ENCODE measurements at places on chromosomes 6 and 20.

GRCh38 chr20:41150664-41151063 is 13.3 kb downstream of the PLCG1 start:
- H3K27me3 ChIP-seq = no peaks in the 10 kb centered on the region
- no peak overlapping the region for H3K27ac ChIP-seq
- DNase-seq = no peak
- no peaks in the 10 kb centered on the region for H3K36me3 ChIP-seq
- H3K4me1 ChIP-seq = peaks cover 24% of the 10 kb centered on the region

DNA sequence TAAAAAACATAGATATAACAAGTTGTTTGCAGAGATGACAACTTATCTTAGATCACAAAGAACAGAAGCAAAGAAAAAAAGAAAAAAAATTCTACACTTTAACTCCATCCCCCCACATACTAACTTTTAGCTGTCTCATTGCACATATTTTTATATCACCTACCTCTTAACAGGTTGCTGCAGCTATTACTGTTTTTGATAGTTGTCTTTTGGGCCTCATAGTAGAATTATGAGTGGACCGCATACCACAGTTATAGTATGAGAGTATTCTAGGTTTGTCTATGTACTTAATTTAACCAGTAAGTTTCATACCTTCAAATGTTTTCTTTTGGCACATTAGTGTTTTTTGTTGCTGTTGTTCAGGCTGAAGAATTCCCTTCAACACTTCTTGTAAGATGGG is 12.3 kb downstream of the RSPH3 start:
- no peaks in the 10 kb centered on the region for H3K27me3 ChIP-seq
- DNase-seq = no peak
- no peaks in the 10 kb centered on the region for H3K4me1 ChIP-seq
- H3K36me3 ChIP-seq = peaks cover 12% of the 10 kb centered on the region

DNA sequence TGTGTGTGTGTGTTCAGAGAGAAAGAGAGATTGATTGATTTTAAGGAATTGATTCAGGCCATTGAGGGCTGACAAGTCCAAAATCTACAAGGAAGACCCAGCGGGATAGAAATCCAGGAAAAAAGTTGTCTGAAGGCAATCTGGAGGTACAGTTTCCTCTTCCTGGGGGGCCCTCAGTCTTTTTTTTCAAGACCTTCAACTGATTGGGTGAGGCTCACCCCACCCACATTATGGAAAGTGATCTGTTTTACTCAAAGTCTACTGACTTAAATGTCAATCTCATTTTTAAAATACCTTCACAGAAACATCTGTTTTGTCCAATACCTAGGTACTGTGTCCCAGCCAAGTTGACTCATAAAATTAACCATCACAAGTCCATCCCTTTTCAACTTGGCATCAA is 243.0 kb upstream of the PLN start:
- no peaks in the 10 kb centered on the region for H3K36me3 ChIP-seq
- DNase-seq = no peak
- H3K4me3 ChIP-seq = no peak overlapping the region
- no peaks in the 10 kb centered on the region for H3K4me1 ChIP-seq
- no peak overlapping the region for H3K27ac ChIP-seq

- no peaks in the 10 kb centered on the region for H3K36me3 ChIP-seq
- no peaks in the 10 kb centered on the region for H3K4me1 ChIP-seq
- H3K4me3 ChIP-seq = no peak overlapping the region
- peak; percentile 68 for DNase-seq
- no peak overlapping the region for H3K27ac ChIP-seq
- no peaks in the 10 kb centered on the region for H3K27me3 ChIP-seq
Observed at GRCh38 chr6:134584847-134585516, 267.1 kb upstream of the SGK1 start.

DNA sequence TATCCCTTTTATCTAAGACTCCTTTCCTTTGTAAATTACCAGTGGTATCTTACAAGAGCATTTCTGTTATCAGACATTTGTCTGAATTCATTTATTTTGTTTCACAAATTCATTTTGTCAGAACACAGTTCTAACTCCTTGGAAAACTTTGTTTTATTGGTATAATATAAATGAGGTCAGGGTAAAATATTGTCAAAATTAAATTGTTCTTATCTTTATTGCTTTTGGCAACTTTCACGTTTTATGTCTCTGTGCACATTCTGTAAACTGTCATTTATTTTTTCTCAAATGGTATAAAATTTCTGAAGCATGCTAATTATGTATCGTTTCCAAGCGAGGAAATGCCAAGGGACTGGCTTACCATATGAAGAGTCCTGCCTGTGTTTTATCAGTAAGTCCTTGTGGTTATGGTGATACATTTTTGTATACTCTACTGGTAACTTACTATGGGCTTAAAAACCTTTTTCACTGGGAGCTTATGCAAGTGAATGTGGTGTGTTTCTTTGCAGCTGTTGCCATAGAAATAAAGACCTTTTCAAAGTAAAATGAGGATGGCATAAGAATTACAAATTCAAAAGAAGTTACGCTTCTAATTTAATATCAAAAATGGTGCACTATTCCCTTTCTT is 214.2 kb downstream of the COL19A1 start:
- peak; percentile 18 for DNase-seq
- no peak overlapping the region for H3K27ac ChIP-seq
- H3K4me1 ChIP-seq = no peaks in the 10 kb centered on the region

DNA sequence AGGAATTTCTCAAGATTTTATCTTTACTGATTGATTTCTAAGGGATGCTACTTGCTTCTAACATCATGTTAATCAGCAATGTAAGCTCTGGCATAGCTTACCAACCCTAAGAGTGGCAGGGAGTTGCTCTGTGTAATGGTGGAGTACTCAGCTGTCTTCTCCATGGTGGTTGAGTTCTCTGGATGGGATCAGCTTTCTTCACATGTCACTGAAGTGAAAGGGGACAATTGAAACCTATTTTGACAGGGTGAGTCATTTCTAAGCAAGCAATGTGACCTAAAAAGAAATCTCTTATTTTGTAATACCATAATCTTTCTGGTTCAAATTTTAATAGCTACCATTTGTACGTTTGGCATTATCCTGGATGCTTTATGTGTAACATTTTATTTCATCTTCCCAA is 430.4 kb downstream of the GJA1 start:
- no peak for DNase-seq
- no peaks in the 10 kb centered on the region for H3K27me3 ChIP-seq
- H3K4me1 ChIP-seq = no peaks in the 10 kb centered on the region
- H3K27ac ChIP-seq = no peak overlapping the region
- H3K4me3 ChIP-seq = no peak overlapping the region
- H3K36me3 ChIP-seq = no peaks in the 10 kb centered on the region

- H3K4me1 ChIP-seq = no peaks in the 10 kb centered on the region
- no peak for DNase-seq
- H3K4me3 ChIP-seq = no peak overlapping the region
- H3K27me3 ChIP-seq = no peaks in the 10 kb centered on the region
- H3K27ac ChIP-seq = no peak overlapping the region
Observed at GRCh38 chr6:113809826-113810225, 47.3 kb upstream of the MARCKS start.

- H3K27me3 ChIP-seq = no peaks in the 10 kb centered on the region
- DNase-seq = no peak
- H3K4me1 ChIP-seq = no peaks in the 10 kb centered on the region
- no peak overlapping the region for H3K27ac ChIP-seq
- H3K36me3 ChIP-seq = no peaks in the 10 kb centered on the region
Observed at GRCh38 chr20:5767493-5768098, 17.4 kb downstream of the SHLD1 start.

GRCh38 chr6:134060491-134061106 is 8.2 kb upstream of the SLC2A12 start:
- no peak overlapping the region for H3K4me3 ChIP-seq
- peak; percentile 37 for DNase-seq
- H3K36me3 ChIP-seq = no peaks in the 10 kb centered on the region
- H3K27ac ChIP-seq = peak overlapping the region; percentile 66
- H3K4me1 ChIP-seq = peaks cover 11% of the 10 kb centered on the region

DNA sequence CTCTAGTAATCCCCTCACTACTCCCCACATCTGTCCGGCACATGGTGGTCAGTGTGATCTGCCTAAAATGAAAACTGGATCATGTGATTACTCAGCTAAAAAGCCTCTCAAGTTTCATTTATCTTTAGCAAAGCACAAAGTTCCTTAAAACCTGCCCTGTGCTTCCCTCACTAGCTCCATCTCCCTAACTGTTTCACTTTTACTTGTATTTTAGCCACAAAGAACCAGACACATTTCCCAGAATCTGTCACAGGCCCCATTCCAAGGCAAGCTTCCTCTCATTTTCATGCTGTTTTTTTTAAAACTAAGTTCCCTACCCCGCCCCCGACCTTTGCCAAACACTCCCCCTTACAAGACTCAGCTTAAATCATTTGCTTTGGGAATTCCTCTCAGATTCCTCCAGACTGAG is 8.9 kb upstream of the IGF2R start:
- H3K27ac ChIP-seq = no peak overlapping the region
- DNase-seq = no peak
- no peaks in the 10 kb centered on the region for H3K36me3 ChIP-seq
- H3K4me1 ChIP-seq = no peaks in the 10 kb centered on the region
- H3K27me3 ChIP-seq = peaks cover 3% of the 10 kb centered on the region
- no peak overlapping the region for H3K4me3 ChIP-seq

DNA sequence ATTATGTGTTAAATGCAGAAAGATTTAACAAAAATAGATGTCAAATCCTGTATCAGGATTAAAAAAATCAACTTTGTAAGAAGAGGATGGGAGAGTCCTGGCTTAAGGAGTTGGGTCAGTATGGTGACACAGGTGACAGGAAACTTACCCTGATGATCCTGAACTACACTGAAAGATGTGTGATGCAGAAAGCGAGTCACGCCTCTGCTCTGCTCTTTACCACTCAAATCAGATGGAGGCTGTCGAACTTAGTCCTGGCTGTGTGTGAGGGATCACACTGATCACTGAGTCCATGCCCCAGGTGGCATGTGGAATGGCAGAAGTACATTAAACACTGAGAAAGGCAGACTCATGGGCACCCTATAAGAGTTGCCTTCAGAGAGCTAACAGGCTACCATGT is 92.9 kb downstream of the GJA10 start:
- peaks cover 13% of the 10 kb centered on the region for H3K4me1 ChIP-seq
- DNase-seq = no peak

GRCh38 chr20:34952671-34953070 is 2.9 kb downstream of the GSS start:
- H3K27ac ChIP-seq = peak overlapping the region; percentile 75
- no peak for DNase-seq
- peaks cover 34% of the 10 kb centered on the region for H3K36me3 ChIP-seq
- H3K4me1 ChIP-seq = peaks cover 12% of the 10 kb centered on the region
- no peaks in the 10 kb centered on the region for H3K27me3 ChIP-seq

DNA sequence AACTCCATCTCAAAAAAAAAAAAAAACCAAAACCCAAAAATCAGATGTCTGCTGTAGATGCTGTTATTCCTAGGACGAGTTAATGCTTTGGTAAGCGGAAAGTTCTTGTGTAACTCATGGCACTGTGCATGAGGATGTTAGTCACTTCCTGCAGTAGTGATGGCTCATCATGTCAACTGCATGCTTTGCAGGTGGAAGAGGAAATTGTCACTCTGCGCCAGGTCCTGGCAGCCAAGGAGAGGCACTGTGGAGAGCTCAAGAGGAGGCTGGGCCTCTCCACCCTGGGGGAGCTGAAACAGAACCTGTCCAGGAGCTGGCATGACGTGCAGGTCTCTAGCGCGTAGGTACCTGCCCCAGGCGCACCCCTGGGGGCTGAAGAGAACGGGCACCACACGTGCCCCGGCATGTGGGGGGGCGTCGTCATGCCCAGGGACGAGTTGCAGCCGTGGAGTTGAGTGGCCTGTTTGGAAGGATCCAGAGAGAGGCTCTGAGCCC is 8.5 kb downstream of the TPD52L2 start:
- no peak overlapping the region for H3K4me3 ChIP-seq
- H3K27me3 ChIP-seq = no peaks in the 10 kb centered on the region
- no peak overlapping the region for H3K27ac ChIP-seq
- peak; percentile 88 for DNase-seq
- H3K4me1 ChIP-seq = peaks cover 10% of the 10 kb centered on the region

- no peak for DNase-seq
- no peak overlapping the region for H3K4me3 ChIP-seq
- H3K4me1 ChIP-seq = peaks cover 3% of the 10 kb centered on the region
- H3K36me3 ChIP-seq = no peaks in the 10 kb centered on the region
- H3K27ac ChIP-seq = no peak overlapping the region
Observed at GRCh38 chr20:57280221-57280620, 13.8 kb upstream of the BMP7 start.

- H3K36me3 ChIP-seq = no peaks in the 10 kb centered on the region
- DNase-seq = no peak
- no peaks in the 10 kb centered on the region for H3K27me3 ChIP-seq
- H3K27ac ChIP-seq = no peak overlapping the region
- H3K4me1 ChIP-seq = peaks cover 2% of the 10 kb centered on the region
Observed at GRCh38 chr6:82268301-82268846, 20.8 kb upstream of the IBTK start.

DNA sequence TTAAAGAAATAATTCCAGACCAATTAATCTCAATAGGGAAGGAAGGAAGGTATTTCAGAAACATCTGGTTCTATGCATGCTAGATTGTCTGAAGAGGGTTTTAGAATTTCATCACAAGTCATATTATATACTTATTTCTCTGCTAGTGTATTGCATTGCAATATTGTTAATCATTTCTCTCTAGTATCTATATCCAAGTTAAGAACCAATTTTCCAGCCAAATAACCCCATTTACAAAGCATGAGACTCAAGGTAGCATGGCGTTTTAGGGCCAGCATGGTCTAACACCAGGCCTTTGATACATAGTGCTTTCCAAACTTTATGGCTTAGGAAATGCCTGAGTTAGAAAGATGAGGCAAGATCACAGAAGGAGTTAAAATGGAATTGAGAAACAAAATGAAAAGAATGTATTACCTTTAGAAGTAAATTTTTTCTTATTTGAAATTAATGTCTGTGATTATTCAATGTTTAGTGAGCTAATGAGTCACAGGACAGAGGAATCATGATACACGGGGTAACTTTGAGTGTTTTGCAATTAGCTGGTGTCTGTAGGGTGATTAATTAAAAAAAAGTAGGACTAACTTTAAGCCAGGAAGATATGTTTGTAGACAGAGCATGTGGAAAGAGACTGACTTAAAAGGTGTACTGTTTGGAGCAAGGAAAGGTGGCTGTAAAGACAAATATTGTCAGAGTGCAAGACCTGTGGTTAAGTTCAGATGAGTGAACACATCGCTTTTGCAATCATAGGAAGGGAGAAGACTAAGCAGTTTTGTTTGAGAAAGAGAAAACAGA is 1006.2 kb upstream of the CITED2 start:
- no peaks in the 10 kb centered on the region for H3K27me3 ChIP-seq
- peak overlapping the region; percentile 41 for H3K27ac ChIP-seq
- no peak overlapping the region for H3K4me3 ChIP-seq
- DNase-seq = peak; percentile 46
- no peaks in the 10 kb centered on the region for H3K36me3 ChIP-seq

- no peak overlapping the region for H3K4me3 ChIP-seq
- H3K27ac ChIP-seq = no peak overlapping the region
- no peaks in the 10 kb centered on the region for H3K4me1 ChIP-seq
- H3K36me3 ChIP-seq = peaks cover 8% of the 10 kb centered on the region
Observed at GRCh38 chr6:75109022-75109421, 96.8 kb downstream of the COL12A1 start.

- H3K4me1 ChIP-seq = peaks cover 4% of the 10 kb centered on the region
- no peaks in the 10 kb centered on the region for H3K27me3 ChIP-seq
- H3K27ac ChIP-seq = peak overlapping the region; percentile 97
- H3K36me3 ChIP-seq = no peaks in the 10 kb centered on the region
- peak; percentile 95 for DNase-seq
Observed at GRCh38 chr6:131954775-131955107, 3.6 kb upstream of the CCN2 start.
